ENCODE measurements at places on chromosomes 4 and X.

- no peak overlapping the region for H3K27ac ChIP-seq
- H3K4me3 ChIP-seq: no peak overlapping the region
- no peaks in the 10 kb centered on the region for H3K4me1 ChIP-seq
- H3K36me3 ChIP-seq: no peaks in the 10 kb centered on the region
Observed at GRCh38 chr4:102862016-102862415, 6.8 kb upstream of the CISD2 start.

DNA sequence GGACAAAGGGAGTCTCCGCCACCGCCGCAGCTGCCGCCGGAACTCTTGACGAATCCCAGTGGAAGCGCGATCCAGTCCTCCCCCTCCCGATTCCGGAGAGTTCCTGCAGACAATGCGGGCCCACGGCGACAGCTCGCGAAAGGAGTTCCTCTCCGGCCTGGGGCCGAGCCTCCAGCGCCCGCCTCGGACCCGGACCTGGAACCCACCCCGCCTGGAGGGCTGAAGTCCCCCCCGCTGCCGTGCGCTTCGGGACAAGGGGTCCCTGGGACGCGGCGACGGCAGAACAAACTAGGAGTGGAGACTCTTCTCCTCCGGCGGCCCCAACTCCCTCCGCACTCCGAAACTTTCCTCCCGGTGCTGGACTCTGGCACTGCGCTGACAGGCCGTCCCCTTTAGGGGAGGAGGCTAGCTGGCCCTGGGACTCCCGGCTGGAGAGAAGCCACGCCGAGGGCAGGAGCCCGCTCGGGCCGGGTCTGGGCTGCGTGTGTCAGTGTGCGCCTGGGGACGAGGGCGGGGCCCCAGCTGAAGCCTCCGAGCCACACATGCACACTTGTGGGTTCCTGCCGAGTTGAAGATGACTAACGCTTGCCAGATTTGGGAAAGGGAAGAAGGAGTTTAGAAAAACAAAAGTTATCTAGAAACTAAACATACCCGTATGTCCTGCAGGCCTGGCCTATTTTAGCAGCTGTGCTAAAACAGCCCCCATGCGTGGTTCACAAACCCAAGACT, at the start of gene ANTXR2:
Gene ANTXR2 (minus strand): TSS at position 486 of the 729 bp plus-strand sequence. CDS start 669 bp downstream, outside the sequence.
- H3K4me3 ChIP-seq: peak within 1 kb of the TSS; percentile 90
- H3K4me1 ChIP-seq: peaks cover 46% of the 10 kb centered on the region
- DNase-seq: peak; percentile 95
- H3K36me3 ChIP-seq: peaks cover 13% of the 10 kb centered on the region

DNA sequence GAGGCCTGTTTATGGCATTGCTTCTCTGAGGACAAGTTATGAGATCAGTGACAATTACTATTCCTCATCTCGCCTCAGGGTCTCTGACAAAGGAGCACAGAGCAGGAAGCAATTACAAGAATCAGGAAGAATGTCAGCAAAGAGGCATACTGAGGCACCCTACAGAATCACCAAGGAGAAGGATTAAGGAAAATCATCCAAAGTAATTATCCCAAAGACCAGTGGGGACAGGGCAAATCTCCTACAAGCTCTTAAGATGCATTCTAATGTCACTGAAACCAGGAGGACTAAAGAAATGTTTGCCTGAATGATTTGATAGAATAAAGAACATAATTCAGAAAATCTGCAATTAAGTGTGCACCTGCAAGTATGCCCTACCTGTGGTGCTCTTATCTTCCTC, 206.2 kb downstream of the RCHY1 start:
- H3K27me3 ChIP-seq: no peaks in the 10 kb centered on the region
- H3K27ac ChIP-seq: no peak overlapping the region
- H3K4me3 ChIP-seq: no peak overlapping the region
- H3K4me1 ChIP-seq: no peaks in the 10 kb centered on the region
- no peaks in the 10 kb centered on the region for H3K36me3 ChIP-seq
- no peak for DNase-seq

GRCh38 chr4:88033309-88033708, 25.9 kb downstream of the PKD2 start:
- no peaks in the 10 kb centered on the region for H3K27me3 ChIP-seq
- peaks cover 19% of the 10 kb centered on the region for H3K4me1 ChIP-seq
- no peak for DNase-seq
- H3K4me3 ChIP-seq: no peak overlapping the region
- H3K36me3 ChIP-seq: peaks cover 44% of the 10 kb centered on the region

DNA sequence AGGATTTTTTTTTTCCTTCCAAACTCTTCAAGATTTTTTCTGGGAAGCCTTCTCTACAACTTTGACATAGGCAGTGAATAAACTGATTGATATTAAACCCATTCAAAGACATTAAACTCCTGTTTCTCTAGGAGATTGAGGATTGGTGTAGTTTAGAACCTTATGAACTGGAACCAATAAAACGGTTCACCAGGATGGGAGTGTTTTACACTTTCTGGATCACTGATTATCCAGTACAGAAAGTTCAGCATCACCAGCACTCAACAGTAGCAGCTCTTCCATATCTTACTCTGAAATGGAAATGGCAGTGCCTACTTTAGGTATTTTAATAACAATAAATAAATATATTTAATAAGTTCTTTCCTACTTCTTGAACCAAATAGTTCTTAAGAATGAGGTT, 76.7 kb downstream of the BMPR1B start:
- H3K27ac ChIP-seq: no peak overlapping the region
- H3K36me3 ChIP-seq: no peaks in the 10 kb centered on the region
- H3K27me3 ChIP-seq: no peaks in the 10 kb centered on the region
- no peaks in the 10 kb centered on the region for H3K4me1 ChIP-seq
- DNase-seq: no peak

GRCh38 chr4:12186526-12186925, 757.8 kb upstream of the HS3ST1 start:
- no peaks in the 10 kb centered on the region for H3K36me3 ChIP-seq
- no peak for DNase-seq
- H3K27ac ChIP-seq: no peak overlapping the region
- H3K27me3 ChIP-seq: no peaks in the 10 kb centered on the region

GRCh38 chrX:9816084-9816700, 30.0 kb downstream of the SHROOM2 start:
- H3K4me1 ChIP-seq: no peaks in the 10 kb centered on the region
- H3K27me3 ChIP-seq: no peaks in the 10 kb centered on the region
- no peaks in the 10 kb centered on the region for H3K36me3 ChIP-seq

DNA sequence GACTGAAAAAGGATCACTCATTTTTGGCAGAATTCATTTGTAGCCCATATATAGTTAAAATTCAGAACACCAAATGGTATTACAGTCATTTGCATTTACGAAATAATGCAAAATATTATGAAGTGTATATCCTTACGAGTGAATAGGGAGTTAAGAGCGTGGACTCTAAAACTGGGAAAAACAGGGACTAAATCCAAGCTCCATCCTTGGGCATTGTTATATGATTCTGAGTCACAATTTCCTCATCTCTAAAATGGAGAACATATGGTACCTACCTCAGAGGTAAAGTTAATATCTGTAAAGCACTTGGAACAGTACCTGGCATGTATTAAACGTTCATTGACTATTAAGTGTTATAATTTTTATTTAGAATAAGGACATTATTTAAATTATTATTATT, 106.3 kb downstream of the ZAR1 start:
- H3K4me1 ChIP-seq: no peaks in the 10 kb centered on the region
- no peaks in the 10 kb centered on the region for H3K36me3 ChIP-seq
- H3K4me3 ChIP-seq: no peak overlapping the region
- no peak overlapping the region for H3K27ac ChIP-seq
- no peaks in the 10 kb centered on the region for H3K27me3 ChIP-seq

- H3K27me3 ChIP-seq: peaks cover 6% of the 10 kb centered on the region
- H3K27ac ChIP-seq: no peak overlapping the region
- H3K36me3 ChIP-seq: no peaks in the 10 kb centered on the region
Observed at GRCh38 chrX:50615570-50616158, 145.0 kb upstream of the DGKK start.

DNA sequence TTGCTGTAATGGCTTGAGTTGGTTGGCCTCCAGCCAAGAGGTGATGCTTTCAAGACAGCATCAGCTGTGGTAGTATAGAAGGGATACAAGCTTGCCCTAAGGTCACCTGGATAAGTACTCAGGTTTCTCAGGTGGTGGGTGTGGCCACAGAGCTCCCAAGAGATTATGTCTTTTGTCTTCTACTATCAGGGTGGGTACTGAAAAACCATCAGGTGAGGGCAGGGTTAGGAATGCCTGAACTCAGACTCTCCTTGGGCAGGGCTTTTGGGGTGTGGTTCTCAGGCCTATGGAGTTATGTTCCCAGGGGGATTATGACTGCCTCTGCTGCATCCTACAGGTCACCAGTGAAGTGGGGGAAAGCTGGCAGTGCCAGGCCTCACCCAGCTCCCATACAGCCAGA, 654.6 kb upstream of the GALNT7 start:
- no peaks in the 10 kb centered on the region for H3K27me3 ChIP-seq
- H3K27ac ChIP-seq: no peak overlapping the region
- no peak for DNase-seq
- H3K36me3 ChIP-seq: no peaks in the 10 kb centered on the region
- no peak overlapping the region for H3K4me3 ChIP-seq

DNA sequence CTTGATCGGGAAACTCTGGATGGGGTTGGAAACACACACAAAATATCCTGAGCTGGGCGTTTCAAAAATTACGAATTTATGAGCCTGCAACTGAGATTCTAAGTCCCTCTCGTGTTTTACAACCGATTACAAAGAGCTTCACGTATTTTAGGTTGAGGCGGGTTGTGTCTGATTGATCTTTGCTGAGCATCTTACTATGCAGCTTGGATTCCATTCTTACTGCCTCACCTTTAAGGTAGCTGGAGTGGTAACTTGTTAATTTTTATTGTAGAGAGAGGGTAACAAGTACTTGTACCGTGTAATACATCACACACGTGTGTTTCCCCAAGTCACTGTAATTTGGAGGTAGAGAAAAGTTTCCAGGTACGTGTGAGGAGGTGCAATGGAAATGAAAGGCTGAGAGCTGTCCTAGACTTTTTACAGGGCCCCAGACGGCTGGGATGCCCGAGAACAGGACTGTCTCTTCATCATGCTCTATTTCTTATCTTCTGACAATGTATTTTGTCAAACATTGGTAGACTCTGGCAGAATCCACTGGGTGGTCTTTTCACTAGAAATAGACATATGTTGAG, 97.8 kb upstream of the TENM3 start:
- H3K36me3 ChIP-seq: no peaks in the 10 kb centered on the region
- DNase-seq: peak; percentile 23
- H3K4me1 ChIP-seq: no peaks in the 10 kb centered on the region

GRCh38 chr4:473570-474457, 25.1 kb downstream of the ZNF721 start:
- DNase-seq: peak; percentile 97
- no peaks in the 10 kb centered on the region for H3K27me3 ChIP-seq
- H3K27ac ChIP-seq: peak overlapping the region; percentile 97
- peak overlapping the region; percentile 98 for H3K4me3 ChIP-seq
- H3K4me1 ChIP-seq: peaks cover 23% of the 10 kb centered on the region

- H3K4me3 ChIP-seq: no peak overlapping the region
- peaks cover 3% of the 10 kb centered on the region for H3K4me1 ChIP-seq
- no peak for DNase-seq
- no peaks in the 10 kb centered on the region for H3K36me3 ChIP-seq
- no peak overlapping the region for H3K27ac ChIP-seq
- no peaks in the 10 kb centered on the region for H3K27me3 ChIP-seq
Observed at GRCh38 chr4:111274060-111274459, 651.2 kb upstream of the PITX2 start.

- H3K4me3 ChIP-seq: no peak overlapping the region
- no peaks in the 10 kb centered on the region for H3K27me3 ChIP-seq
- H3K36me3 ChIP-seq: no peaks in the 10 kb centered on the region
- H3K4me1 ChIP-seq: no peaks in the 10 kb centered on the region
- no peak for DNase-seq
Observed at GRCh38 chrX:143437439-143437838, 79.8 kb downstream of the SPANXN3 start.

- H3K36me3 ChIP-seq: no peaks in the 10 kb centered on the region
- no peaks in the 10 kb centered on the region for H3K27me3 ChIP-seq
- no peak for DNase-seq
Observed at GRCh38 chr4:79048878-79049277, 109.6 kb upstream of the PAQR3 start.

DNA sequence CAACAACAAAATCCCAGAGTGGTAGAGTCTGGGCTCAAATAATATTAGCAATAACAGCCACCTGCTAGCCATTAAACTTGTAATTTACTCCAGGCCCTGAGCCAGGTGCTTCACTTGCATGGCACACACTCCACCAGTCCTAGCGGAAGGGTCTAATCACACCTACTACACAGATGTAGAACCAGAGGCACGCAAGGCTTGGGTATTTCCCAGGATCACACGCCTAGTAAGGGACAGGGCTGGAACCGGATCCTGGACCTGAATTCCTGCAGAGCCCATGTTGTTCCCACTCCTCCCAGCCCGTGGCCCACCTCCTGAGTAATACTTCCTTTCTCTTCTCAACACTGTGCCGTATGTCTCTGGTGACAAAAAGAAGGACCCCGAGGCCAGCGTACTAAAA, 5.7 kb downstream of the MAGEA1 start:
- no peaks in the 10 kb centered on the region for H3K36me3 ChIP-seq
- no peak overlapping the region for H3K4me3 ChIP-seq
- H3K27ac ChIP-seq: no peak overlapping the region
- H3K4me1 ChIP-seq: no peaks in the 10 kb centered on the region
- no peak for DNase-seq
- peaks cover 7% of the 10 kb centered on the region for H3K27me3 ChIP-seq

GRCh38 chr4:6608758-6609414, 31.6 kb upstream of the MRFAP1 start:
- no peaks in the 10 kb centered on the region for H3K27me3 ChIP-seq
- H3K4me1 ChIP-seq: no peaks in the 10 kb centered on the region
- peak; percentile 77 for DNase-seq
- no peak overlapping the region for H3K4me3 ChIP-seq

- no peaks in the 10 kb centered on the region for H3K4me1 ChIP-seq
- no peak overlapping the region for H3K4me3 ChIP-seq
- no peaks in the 10 kb centered on the region for H3K36me3 ChIP-seq
- no peak for DNase-seq
- H3K27ac ChIP-seq: no peak overlapping the region
Observed at GRCh38 chr4:40070387-40070786, 13.7 kb downstream of the N4BP2 start.

DNA sequence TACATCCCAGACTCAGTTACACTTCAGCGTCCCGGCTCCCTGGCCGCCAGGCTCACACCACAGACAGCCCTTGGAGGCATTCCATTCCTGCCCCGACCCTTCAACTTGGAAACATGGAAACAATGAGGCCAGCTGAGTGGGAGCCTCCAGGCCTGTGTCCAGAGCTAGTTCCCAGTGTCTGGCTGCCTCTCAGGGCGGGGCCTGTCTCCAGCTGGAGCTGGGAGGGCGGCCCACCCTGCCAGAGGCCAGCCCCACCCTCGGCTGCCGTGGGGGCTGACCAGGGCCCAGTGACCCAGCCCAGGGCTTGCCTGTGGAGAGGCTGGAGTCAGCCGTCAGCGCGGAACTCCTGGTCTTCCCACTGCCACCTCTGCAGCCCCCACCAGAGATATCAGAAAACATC, 37.4 kb upstream of the SPON2 start:
- H3K27ac ChIP-seq: no peak overlapping the region
- H3K4me3 ChIP-seq: no peak overlapping the region

GRCh38 chr4:72473434-72473900, 95.6 kb downstream of the ADAMTS3 start:
- no peak for DNase-seq
- H3K4me3 ChIP-seq: no peak overlapping the region
- no peaks in the 10 kb centered on the region for H3K36me3 ChIP-seq
